ENCODE measurements at places on chromosomes 3 and 15.

- peak; percentile 83 for DNase-seq
Observed at GRCh38 chr3:49469037-49469935, 781 bp upstream of the DAG1 start.

DNA sequence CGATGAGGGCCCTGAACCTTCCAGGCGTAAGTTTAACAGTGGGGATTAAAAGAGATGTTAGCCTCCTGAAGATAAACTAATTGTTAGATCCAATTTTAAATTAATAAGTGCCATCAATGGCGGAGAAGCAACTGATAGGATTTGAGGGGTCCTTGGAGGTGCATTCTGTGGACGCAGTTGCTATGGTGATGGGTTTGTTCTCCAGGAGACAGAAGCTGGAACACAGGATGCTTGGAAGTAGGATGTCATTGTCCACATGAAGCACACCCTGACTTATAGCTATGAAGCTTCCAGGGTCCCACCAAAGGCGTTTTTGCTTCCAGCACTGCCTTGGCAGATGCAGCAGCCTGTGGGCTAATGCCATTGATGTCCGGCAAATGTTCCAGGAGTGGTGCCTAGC is 331.0 kb upstream of the IL12A start:
- no peak for DNase-seq

GRCh38 chr15:98304371-98304770 is 343.9 kb downstream of the ARRDC4 start:
- no peak for DNase-seq

DNA sequence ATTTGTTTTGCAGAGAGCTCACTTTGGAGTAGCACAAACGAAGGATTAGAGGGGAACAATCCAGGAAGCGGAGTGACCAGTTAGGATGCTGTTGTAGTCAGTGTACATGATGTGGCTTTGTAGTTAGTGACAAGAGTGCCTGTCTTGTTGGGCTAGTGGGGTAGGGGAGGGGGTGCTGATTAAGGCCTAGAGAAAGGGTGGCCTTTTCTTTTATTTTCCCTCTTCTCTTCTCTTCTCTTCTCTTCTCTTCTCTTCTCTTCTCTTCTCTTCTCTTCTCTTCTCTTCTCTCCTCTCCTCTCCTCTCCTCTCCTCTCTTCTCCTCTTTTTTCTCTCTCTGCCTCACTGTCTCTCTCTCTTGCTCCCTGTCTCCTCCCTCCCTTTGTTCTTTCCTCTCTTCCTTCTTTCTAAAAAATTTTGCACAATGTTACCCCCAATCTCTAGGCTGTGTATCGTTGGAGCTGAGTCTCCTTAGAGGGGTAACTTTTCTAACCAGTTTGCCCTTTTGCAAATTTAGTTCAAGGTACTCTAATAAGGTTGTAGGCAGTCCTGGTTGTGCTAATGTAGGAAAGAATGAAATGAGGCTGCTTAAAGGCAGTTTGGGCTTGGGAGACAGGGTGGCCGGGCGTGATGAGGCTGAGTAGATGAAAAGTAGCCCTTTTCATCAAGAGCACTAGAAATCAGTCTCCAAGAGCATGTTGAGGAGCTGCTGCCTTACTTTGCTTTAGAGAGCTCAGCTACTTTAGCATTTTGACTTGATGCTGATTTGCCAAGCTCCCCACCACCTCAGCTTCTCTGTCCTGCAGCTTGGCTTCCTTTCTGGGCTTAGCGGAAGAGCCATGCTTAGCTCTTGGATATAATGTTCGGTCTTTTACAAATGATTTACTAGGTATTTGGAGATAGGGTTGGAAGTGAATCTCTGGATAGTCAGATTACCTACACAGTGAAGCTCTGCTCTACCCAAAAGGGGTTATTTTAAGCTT is 58.6 kb downstream of the SV2B start:
- DNase-seq: no peak

- DNase-seq: no peak
Observed at GRCh38 chr3:53181024-53181371, 20.0 kb downstream of the PRKCD start.

- DNase-seq: no peak
Observed at GRCh38 chr3:152234657-152235375, 33.9 kb upstream of the MBNL1 start.

DNA sequence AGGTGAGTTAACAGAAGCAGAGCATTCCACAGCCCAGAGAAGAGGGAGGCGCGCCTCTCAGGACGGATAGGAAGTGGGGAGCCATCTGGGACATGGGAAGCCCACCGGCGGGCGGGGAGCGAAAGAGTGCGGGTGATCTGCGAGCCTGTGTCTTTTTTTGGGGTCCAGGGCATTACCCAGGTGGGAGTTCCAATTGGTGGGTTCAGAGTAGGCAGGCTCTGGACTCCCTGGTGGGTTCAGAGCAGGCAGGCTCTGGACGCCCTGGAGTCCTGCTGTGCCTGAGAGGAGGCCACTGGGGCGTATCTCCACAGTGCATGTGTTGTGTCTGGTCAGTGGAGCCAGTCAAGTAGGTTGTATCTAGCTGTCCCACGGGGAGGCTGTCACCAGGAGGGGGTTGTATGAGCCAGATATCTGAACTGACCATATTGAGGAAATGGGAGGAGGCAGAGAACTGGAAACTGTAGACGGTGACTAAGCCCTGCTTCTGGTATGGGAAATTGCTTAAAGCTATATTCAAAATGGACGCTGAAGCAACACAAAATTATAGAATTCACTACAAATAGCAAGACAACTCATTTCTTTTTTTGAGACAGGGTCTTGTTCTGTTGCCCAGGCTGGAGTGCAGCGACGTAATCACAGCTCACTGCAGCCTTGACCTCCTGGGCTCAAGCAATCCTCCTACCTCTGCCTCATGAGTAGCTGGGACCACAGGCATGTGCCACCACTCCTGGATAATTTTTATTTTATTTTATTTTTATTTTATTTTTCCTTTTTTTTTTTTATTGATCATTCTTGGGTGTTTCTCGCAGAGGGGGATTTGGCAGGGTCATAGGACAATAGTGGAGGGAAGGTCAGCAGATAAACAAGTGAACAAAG is 34.5 kb upstream of the CHST2 start:
- peak; percentile 68 for DNase-seq

DNA sequence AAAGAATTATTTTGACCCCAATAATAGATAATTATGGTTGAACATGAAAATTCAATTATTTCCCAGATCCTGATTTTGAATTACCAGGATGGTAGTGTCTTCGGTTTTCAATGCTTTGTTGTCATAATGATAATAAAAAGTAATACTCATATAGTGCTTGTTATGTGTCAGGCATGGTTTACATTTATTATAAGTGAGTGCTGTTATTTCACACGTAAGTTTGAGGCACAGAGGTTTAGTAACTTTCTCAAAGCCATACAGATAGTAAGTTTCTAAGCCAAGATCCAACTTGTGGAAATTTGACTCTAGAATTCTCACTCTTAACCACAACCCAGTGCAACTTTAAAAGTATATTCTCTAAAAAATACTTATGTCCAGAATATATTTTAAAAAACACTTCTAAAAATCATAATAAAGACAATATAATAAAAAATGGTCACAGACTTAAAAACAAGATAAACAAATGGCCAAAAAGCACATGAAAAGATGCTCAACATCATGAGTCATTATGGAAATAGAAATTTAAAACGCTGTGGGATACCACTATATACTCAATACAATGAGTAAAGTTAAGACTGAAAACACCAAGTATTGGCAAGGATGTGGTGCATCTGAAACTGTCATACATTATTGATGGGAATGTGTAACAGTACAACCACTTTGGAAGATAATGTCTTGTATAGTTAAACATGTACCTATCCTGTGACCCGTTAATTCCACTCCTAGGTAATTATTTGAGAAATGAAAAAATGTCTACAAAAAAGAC is 45.2 kb downstream of the SPRED1 start:
- DNase-seq: no peak

GRCh38 chr3:127441764-127442163 is 148.8 kb downstream of the TPRA1 start:
- DNase-seq: no peak

GRCh38 chr15:65971741-65971995 is 102.4 kb downstream of the RAB11A start:
- no peak for DNase-seq

GRCh38 chr3:171774521-171774920 is 35.8 kb downstream of the PLD1 start:
- no peak for DNase-seq

GRCh38 chr3:14950274-14950673 is 2.9 kb downstream of the NR2C2 start:
- no peak for DNase-seq

GRCh38 chr15:63945007-63945788 is 101.1 kb downstream of the DAPK2 start:
- DNase-seq: peak; percentile 76

DNA sequence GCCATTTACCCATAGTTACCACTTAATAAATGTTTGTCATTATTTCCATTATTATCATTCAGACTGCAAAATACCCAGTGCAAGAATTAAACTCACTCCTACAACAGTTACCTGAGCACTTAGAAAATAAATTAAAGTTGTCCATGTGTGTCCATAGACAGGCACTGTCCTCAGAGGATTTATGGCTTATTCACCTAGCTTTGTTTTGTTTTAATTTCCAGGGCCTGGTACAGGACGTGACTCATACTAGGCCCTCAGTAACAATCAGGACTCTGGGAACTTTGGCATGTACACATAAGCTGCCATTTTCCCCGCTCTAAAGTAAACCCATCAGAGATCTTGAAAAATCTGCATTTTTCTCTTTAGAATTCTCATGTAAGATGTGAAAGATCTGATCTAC is 458.5 kb upstream of the ARRDC4 start:
- no peak for DNase-seq

GRCh38 chr3:3305084-3305483 is 125.6 kb upstream of the CRBN start:
- no peak for DNase-seq

- peak; percentile 42 for DNase-seq
Observed at GRCh38 chr3:11120091-11120805, 34.0 kb upstream of the HRH1 start.

- DNase-seq: no peak
Observed at GRCh38 chr3:134340362-134340981, 33.8 kb downstream of the AMOTL2 start.

DNA sequence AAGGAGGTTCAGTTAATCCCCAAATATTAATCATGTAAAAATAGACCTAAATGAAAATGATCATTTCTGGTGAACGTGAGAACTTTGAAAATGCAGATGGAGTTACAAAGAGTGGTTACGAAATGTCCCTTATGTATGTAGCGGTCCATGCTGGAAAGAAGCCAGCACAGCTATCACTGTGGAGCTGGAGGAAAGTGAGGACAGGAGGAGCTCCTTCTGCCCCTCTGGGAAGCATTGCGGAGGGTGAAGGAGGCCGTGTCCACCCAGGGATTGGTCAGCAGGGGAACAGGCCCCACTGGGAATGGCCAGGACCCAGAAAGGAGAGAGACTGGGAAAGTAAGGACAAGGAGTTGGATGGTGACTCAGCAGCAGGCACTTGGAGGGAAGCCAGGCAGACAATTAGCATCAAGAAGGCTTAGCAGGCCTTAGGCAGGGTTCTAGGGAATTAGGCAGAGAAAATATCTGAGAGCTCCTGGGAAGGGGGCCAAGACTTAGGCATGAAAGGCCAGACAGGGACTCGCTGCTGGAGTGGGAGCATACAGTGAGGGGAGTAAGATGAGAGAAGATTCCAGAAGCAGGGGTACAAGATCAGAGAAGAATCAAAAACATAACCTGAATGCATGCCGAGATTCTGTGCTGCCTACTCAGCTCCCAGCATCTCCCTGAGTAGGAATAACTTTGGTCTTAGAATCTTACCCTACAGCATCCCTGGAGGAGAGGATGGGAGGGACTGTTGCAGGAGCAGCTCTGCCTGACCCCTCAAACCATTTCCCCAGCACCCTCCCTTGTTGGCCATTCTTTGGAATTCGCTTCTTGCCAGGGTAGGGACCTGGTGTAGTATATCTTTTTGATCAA is 171.0 kb upstream of the UMPS start:
- DNase-seq: peak; percentile 77

- DNase-seq: no peak
Observed at GRCh38 chr3:17852217-17852616, 109.8 kb upstream of the TBC1D5 start.

GRCh38 chr15:53581513-53581912 is 177.9 kb downstream of the WDR72 start:
- DNase-seq: no peak

DNA sequence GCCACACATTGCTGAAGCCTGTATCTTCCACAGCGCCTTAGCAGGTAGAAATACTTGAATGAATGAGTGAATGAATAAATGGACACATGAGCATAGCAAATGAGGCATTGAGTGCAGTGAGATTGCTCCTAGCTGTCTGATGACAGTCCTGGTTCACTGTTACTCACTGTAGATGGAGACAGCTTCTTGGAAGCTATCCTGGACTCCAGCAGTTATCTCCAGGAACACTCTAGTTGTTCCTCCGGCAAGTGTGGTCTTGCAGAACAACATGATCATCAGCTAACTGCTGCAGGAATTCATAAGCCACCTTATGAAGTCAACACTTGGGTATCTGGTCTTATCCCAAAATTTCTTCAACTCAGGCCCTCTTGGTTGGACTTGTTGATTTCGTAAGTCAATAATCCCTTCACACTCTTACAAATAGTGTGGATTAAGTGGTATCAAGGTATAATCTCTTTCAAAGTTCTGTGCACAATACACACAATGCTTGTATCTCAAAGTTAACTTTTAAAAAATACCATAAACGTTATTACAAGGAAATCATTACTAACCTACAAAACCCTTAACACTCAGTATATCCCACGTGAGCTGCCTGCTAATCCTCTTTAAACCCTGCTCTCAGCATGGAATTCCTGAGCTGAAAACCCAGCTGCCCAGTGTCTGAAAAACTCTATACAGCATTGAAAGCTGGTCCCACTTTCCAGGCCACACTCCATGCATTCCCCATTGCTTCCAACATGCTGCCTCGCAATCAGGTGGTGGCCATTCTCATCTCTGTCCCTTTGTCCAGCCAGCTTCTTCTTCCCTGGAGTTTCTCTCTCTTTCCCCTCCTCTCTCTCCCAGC is 14.4 kb upstream of the ZBTB38 start:
- no peak for DNase-seq

Measured in hepatic stellate cell (primary cell).